Mesenchymal stem cell (in vitro differentiated cells and primary cell): ENCODE measurements at places on chromosomes 5 and 9.

DNA sequence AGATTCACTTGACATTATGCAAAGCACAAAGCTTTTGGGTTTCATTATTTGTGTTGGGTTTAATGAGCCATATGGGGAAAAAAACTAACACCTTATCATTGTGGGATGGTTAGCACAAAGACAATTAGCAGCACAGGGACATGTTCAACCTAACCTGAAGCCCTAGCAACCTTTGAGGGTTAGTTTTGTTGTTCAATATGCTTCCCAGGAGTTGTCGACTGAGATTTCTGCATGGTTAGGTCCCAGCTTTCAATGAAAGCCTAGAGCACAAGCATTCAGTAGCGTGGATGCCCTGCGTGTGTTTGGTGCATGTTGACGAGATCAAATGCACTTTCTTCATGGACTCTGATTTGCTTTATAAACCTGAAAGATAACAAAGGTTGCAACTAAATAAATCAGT is 565.2 kb upstream of the TLE4 start:
- no peaks in the 10 kb centered on the region for H3K27me3 ChIP-seq
- H3K4me3 ChIP-seq = no peak overlapping the region
- no peaks in the 10 kb centered on the region for H3K4me1 ChIP-seq

GRCh38 chr5:42494414-42494813 is 71.2 kb downstream of the GHR start:
- no peak overlapping the region for H3K4me3 ChIP-seq
- no peaks in the 10 kb centered on the region for H3K36me3 ChIP-seq
- DNase-seq = peak; percentile 58
- no peaks in the 10 kb centered on the region for H3K27me3 ChIP-seq
- no peaks in the 10 kb centered on the region for H3K4me1 ChIP-seq

DNA sequence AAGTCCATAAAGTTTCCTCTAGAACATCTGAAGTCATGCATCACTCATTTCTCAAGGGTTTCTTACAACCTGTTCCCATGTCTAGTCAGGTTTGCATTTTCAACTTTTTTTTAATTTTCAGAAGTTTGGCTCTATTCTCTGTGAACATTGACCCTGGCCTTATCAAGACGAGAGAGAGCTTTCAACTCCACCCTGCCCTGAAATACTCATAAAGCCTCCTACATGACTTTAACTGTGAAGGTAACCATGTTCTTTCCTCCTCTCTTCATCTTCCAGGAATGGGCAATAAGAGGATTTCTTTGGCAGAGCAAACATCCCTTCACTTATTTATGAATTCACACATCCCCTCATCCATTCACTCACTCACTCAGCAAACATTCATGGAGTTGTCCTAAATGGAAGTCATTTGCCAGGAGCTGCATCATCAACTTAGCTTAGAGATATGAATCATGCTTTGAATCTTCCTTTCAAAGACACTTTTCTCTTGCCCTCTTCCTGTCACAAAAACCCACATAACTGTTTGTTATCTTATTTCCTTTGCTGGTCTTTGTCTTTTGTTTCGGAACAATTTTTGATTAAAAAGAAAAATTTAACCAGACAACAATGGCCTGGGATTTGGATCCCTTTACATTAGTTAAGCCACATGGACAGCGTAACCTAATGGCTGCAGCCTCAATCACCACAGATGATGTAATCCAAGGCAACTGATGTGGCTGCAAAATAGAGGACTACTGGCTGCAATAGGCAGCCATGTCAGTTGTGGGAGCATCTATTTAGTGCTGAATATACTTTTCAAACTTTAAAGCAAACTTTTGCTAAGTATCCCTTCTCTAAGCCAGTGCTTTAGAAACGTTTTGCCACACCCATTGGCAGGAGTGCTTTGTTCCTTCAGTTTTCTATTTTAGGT is 43.0 kb upstream of the GNAQ start:
- peaks cover 3% of the 10 kb centered on the region for H3K27me3 ChIP-seq
- H3K4me3 ChIP-seq = no peak overlapping the region
- H3K27ac ChIP-seq = no peak overlapping the region
- DNase-seq = no peak
- no peaks in the 10 kb centered on the region for H3K36me3 ChIP-seq

DNA sequence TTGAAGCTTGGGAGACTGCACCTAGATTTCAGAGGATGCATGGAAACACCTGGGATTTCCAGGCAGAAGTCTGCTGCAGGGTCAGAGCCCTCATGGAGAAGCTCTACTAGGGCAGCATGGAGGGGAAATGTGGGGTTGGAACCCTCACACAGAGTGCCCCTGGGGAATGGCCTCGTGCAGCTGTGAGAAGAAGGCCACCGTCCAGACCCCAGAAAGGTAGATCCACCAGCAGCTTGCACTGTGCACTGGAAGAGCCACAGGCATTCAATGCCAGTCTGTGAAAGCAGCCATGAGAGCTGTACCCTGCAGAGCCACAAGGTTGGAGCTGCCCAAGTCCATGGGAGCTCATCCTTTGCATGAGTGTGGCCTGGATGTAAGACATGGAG is 285.3 kb upstream of the FAM174A start:
- no peaks in the 10 kb centered on the region for H3K36me3 ChIP-seq
- H3K27ac ChIP-seq = no peak overlapping the region
- H3K27me3 ChIP-seq = no peaks in the 10 kb centered on the region
- DNase-seq = no peak
- no peaks in the 10 kb centered on the region for H3K4me1 ChIP-seq

- peaks cover 35% of the 10 kb centered on the region for H3K36me3 ChIP-seq
- H3K4me3 ChIP-seq = no peak overlapping the region
Observed at GRCh38 chr9:128733256-128733655, 9.3 kb upstream of the ZDHHC12 start.
